ENCODE measurements at places on chromosomes 13 and 19. TPM values are rescaled to one million over a fixed set of nuclear protein-coding genes. Genes with fewer than 3 reads are reported as not detected.

FGF9 gene
- 2.7 TPM for total RNA-seq

HRC gene
- total RNA-seq = 2.2 TPM

GRCh38 chr13:109331898-109332297, 454.5 kb downstream of the IRS2 start:
- DNase-seq = no peak

- DNase-seq = no peak
Measured at GRCh38 chr19:50897612-50898011, 13.6 kb downstream of the KLK4 start.

DNA sequence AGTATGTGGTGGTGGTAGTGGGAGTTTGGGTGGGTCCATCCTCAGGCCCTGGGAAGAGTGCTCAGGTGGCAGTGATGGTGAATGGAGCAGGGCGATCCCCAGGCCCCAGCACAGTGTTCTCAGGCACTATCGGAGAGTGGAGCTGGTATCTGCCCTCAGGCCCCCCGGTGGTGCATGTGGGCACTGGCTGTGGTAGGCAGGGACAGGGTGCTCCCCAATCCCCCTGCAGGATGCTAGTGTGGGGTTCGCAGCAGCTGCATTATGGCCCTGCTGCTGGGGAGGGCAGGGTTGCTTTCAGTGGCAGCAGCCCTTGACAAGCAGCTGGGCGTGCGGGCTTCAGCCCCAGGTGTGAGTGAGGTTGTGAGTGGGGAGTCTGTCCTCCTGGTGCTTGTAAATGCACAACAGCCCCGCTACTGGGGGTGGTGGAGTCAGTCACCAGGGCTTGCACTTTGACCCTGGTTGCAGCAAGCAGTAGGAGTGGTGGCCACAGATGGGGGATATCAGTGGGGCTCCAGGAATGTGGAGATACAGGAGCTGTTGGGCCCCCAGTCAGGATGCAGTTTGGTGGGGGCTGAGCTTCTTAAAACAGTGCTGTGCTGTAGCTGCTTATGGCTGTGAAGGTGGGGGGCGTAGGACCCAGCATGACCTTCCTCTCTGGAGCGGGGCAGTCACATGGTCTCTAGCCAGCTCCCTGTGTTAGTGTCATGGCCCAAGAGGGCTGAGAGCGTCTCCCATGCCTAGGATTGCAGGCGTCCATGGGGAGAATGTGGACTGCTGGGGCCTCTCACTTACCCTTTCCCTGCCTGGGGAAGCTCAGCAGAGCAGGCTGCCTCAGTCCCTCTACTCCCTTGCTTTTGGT, 38.7 kb upstream of the ARHGEF7 start:
- DNase-seq = no peak

DNA sequence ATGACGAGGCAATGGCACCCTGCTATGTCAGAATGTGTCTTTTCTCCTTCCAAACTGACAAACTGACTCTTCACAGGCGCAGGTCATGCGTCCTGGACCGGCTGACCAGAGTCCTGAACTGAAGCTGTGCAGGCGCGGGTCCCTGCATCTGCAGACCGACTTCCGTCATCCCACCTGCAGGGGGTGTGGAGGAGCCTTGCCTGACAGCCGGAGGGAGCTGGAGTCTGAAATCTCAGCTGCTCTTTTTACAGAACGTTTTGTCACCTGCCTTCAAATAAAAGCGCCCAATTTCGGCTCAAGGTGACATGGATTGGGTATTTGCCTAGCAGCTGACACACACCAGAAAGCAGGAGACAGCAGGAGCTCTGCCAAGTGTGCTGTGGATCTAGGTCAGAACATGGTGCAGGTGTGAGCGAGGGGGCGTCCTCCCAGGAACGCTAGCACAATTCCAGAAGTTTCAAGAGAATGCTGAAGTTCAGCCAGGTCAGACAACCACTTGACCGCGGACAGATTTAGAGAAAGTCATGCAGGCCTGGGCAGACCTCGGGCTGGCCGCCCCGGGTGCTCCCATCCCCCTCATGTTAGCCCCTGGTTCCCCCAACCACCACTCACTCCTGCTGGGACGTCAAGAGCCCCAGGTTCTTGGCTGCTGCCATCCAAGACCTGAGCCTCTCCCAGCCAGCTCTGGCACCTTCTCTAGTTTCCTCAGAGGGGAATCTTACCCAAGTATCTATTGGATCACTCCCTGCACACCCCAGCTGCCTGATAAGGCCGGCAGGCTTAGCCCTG, 32.8 kb downstream of the ELL start:
- DNase-seq = no peak

GRCh38 chr13:39789451-39789850, 134.0 kb downstream of the COG6 start:
- no peak for DNase-seq

DNA sequence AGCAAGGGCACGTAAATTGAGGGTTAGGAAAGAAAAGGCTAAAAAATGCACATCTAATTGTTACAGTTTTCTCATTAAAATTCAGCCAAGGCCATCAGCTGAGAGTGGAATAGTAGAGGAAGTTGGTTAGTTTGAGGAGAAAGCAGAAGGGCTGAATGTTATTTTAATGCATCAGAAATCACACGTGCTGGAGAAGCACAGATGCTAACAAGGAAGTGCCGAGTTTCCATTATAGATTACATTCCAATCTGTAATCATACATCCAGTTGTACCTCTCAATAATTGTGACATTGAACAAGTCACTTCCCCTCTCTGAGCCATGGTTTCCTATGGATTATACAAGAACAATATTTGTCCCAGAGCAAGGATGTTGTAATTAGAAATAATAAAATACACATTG, 25.1 kb downstream of the FPR3 start:
- DNase-seq = no peak

DNA sequence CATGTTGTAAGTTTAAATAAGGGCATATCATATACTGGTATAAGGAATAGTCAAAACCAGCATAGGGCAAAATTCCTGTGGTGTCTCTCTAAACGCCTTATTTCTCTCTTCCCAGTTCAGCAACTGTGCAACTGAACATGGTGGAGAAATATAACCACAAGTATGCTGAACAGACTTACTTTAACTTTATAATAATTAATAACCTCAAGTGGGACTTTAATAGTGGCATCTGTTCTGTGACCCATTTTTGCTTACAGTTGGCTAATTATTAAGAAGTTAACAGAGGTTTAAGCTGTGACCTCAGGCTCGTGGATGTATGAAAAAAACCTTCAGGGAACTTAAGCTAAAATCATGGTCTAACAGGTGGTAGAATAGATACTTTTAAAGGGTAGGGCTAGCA, 54.3 kb downstream of the MICU2 start:
- no peak for DNase-seq

GRCh38 chr19:55443045-55443823, at the start of gene SHISA7:
Gene SHISA7, minus strand, starts transcription at chr19:55443300. Its CDS starts 437 bp downstream, at chr19:55442863.
- no peak for DNase-seq

- no peak for DNase-seq
Measured at GRCh38 chr13:26412936-26413716, 144.4 kb upstream of the WASF3 start.

DNA sequence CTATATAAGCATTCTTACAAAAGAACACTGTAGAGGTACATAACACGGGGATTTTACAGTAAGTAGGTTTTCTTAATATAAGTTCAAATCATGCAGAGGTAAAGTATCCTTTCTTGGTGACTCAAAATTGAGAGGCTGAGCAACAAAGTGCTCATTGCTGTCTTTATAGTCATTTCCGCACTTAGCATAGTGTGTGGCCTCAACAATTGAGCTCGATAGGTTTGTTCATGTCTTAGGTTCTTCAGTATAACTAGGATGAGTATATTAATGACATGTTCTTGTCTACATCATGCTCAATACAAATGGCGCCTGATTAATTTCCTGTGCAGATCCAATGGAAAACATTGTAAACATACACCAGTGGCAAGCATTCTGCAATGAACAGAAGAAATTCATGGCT, 1.4 kb downstream of the WDFY2 start:
- DNase-seq = no peak

POMP gene
- 56.5 TPM for total RNA-seq

DNA sequence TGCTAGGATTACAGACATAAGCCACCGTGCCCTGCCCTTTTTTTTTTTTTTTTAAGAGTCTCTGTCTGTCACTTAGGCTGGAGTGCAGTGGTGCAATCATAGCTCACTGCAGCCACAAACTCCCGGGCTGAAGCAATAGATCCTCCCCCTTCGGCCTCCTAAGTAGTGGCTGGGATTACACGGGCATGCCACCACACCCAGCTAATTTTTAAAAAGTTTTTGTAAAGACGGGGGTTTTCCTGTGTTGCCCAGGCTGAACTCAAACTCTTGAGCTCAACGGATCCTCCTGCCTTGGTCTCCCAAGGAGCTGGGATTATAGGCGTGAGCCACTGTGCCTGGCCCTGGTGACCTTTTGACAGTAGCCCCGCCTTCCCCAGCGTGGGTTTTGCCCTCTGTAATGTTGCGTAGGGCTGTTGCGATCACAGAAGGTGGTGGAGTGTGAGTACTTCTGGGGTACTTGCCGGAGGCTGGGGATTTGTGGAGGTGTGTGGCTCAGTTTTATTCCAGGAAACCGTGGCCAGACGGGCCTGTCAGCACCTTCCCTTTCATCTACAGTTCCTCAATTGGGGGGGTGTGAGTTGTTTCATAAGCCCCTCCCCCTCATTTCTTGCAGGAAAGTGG, 11.6 kb upstream of the RETN start:
- peak; percentile 87 for DNase-seq

GRCh38 chr19:4693471-4694121, 23.5 kb upstream of the MYDGF start:
- DNase-seq = no peak

CEACAM16 gene
- total RNA-seq = not detected

- no peak for DNase-seq
Measured at GRCh38 chr13:44971656-44972595, 17.3 kb downstream of the NUFIP1 start.

GRCh38 chr19:1540365-1540925, 16.6 kb downstream of the PLK5 start:
- DNase-seq = no peak

GRCh38 chr13:109759609-109760008, 26.8 kb downstream of the IRS2 start:
- DNase-seq = no peak

SIGLEC10 gene
- total RNA-seq = 12.6 TPM

C5AR1 gene
- total RNA-seq = 58.9 TPM

- DNase-seq = peak; percentile 69
Measured at GRCh38 chr13:52851137-52851962, 2.9 kb upstream of the PCDH8 start.

GRCh38 chr19:11704626-11705025, 34.1 kb downstream of the ZNF823 start:
- no peak for DNase-seq

All from upper lobe of right lung (tissue), 1 donor.